ENCODE measurements at places on chromosomes 6 and 20.

- no peak for DNase-seq
These were observed 12.2 kb upstream of the FYN start for GRCh38 chr6:111885373-111886027.

DNA sequence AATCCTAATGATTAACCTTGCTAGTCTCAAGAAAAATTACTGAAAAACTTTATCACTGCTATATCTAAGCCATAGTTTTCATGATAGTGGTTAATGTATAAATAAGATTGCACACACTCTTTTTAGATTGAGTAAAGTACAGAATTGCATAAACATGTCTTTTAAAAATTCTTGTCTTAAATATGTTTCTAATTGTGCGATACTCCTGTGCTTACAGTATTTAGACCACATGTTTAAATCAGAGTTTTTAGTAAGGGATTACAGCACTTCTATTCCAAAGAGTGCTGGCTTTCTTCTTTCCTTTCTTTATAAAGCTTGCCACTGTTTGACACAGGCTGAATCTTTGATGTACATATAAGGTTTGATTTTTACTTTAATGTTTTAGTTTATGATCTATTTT lies 36.8 kb upstream of the RGS17 start:
- DNase-seq: no peak

DNA sequence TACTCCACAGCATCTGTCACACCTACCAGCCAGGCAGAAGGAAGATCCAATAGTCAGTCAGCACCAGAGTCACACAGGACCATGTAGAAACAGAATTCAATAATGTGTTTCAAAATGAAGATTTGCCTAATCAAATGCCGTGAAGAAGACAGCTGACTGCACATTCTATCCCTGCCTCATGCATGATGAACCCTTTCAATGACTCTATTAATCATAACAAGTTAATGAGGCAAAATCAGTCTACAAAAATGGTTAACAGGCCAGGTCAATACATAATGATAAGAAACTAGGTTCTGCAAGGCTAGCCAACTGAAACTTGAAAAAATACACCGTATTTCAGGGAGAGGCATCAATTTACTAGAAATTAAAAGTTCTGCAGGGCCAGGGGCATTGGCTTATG lies 6.7 kb upstream of the PNRC1 start:
- no peak for DNase-seq

GRCh38 chr6:15145821-15146220 lies 100.0 kb upstream of the JARID2 start:
- no peak for DNase-seq

- no peak for DNase-seq
These were observed 69.1 kb upstream of the SLC22A23 start for GRCh38 chr6:3525915-3526314.

GRCh38 chr6:53752440-53752839 lies 42.4 kb upstream of the LRRC1 start:
- no peak for DNase-seq

GRCh38 chr20:23197836-23198235 lies 111.7 kb upstream of the CD93 start:
- no peak for DNase-seq

DNA sequence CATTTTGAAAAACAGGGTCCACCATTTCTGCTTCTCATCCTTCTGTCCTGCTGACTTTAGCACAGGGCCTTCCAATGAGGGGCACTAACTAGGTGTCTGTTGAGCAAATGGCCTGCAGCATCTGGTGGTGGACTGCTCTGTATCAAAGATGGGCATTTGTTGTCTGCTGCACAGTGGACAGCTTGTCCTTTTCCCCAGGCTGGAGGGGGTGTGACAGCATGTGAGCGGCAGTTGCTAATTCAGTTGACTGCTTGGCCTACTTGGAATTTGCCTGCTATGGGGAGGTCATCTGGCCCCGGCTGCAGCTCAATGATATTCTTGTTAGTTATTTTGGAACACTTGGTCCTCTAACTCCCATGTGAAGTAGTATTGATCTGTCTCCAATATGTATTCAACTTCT lies 93.7 kb downstream of the SH3BGRL2 start:
- no peak for DNase-seq

GRCh38 chr20:49824206-49824605 lies 11.6 kb downstream of the SLC9A8 start:
- no peak for DNase-seq

DNA sequence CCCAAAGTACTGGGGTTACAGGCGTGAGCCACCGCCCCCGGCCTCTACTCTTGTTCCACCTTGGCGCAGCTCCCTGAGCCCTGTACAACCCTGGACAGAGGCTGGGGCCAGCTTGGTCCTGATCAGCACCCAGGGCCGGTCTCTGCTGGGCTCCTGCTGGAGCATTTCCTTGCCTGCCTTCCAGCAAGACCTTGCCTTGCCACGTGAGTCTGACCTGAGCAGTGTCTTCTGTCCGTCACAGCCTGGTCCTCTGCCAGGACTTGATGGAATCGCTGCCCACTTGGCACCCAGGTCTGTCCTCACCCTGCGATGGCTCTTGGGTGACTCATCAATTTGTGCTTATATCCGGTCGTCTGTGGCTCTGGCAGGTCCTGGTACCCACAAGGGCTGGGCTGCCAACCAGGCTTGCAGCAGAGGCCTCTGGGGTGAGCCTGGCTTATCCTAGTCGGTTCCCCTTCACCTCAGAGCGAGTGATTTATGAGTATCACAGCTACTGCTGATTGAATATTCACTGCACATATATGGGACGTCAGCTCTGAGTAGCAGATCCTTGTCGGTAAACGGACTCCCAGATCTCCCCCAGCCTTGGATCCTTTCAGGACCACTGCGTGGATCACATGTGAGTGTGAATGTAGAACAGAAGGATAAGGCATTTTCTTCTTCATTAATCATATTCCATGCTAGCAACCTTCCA lies 10.1 kb upstream of the SULF2 start:
- no peak for DNase-seq

- no peak for DNase-seq
These were observed 41.7 kb downstream of the ARFGEF2 start for GRCh38 chr20:48962976-48963771.

- DNase-seq: no peak
These were observed 87.9 kb downstream of the PDE10A start for GRCh38 chr6:165575158-165575549.
